ENCODE measurements at places on chromosomes 7 and 10.
A peak's percentile ranks its signal among the peaks of the same experiment; 100 is the strongest.

GRCh38 chr7:107788662-107789061 lies 14.4 kb downstream of the SLC26A3 start:
- DNase-seq: no peak

- DNase-seq: no peak
Measured at GRCh38 chr10:35388197-35388596, 51.9 kb downstream of the CCNY start.

DNA sequence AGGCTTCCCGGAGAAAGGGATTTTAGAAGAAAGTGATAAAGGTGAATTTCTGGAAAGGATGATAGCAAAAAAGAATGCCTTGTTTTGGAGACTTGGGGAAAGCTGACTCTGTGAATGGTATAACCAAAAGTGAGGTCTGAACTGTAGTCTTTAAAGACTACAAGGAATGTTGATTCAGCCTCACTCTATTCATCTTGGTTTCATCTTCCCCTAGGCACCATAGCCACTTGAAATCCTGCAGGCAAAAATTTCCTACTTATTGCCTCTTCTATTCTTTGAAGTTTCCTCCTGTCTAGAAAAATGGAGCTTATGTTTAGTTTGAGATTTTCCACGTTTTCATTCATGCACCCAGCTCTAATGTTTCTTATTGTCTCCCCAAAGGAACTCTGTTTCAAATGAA lies 518.0 kb downstream of the AUTS2 start:
- DNase-seq: no peak

GRCh38 chr7:131186816-131187215 lies 140.9 kb upstream of the MKLN1 start:
- no peak for DNase-seq

GRCh38 chr7:8143151-8143874 lies 118.7 kb downstream of the ICA1 start:
- DNase-seq: no peak

DNA sequence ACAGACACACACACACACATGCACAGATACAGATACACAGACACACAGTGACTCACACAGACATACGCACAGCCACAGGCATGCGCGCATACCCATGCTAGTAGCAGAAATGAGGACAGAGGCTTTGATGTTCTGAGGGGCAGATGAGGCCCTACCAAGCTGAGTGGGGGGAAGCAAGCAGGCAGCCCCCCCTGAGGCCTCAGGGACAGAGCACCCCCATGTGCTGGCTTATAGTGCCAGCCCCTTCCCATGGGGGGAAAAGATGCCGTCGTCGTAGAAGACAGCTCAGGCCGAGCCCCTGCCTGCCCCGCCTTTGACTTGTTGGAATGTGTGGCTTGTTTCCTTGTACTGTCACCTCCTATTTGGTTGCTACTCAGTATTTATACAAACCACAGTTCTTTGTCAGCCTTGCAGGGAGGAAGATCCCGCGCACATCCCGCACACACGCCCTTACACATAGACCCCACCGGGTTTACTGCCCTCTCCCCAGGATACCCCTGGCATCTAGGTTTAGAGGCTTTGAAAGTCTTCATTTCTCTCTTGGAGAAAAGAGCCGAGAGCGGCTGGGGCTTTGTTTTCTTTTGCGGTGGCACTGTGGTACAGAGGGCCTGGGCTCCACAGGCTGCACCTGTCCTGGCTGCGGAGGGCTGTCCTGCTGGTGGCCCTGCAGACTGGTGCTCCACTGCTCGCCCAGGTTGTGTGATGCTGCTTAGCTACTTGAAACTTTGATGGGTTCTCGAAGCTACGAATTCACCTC lies 112.5 kb downstream of the DOCK1 start:
- DNase-seq: no peak

GRCh38 chr10:118586911-118587310 lies 8.5 kb downstream of the PRLHR start:
- DNase-seq: no peak

- no peak for DNase-seq
Measured at GRCh38 chr10:76405922-76406321, 974.5 kb downstream of the LRMDA start.

GRCh38 chr10:14736043-14736442 lies 38.7 kb downstream of the FAM107B start:
- no peak for DNase-seq

DNA sequence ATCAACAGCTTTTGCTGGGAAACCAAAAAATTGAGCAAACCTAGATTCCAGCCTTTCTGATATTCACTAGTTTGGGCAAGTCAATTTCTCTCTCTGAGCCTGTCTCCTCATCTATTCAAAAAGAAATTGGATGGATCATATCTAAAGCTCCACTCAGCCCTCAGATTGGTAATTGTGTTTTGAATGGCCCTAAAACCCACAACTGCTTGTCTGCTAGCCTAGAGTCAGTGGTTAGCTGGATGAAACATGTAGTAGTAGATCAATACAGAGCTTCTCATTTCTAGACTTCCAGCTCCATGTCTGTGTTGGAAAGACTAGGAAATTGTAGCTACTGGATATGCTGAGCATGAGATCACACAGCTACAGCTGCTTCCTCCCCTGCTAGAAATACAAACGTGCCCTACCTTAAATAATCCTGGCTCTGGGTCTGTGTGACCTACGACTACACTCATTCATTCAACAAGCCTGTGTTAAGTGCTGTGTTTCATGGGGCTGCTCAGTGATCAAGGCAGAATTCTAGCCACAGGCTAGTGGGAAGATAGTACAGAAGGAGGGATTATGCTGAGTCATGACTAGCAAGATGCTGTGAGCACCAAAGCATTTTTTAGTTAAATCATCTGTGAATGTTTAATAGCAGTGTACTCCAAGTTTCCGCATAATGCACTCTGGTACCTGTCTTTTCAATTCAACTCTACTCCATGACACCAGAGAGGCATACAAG lies 15.7 kb downstream of the DNTT start:
- DNase-seq: no peak

- DNase-seq: no peak
Measured at GRCh38 chr10:49270565-49270964, 28.4 kb upstream of the C10orf71 start.

DNA sequence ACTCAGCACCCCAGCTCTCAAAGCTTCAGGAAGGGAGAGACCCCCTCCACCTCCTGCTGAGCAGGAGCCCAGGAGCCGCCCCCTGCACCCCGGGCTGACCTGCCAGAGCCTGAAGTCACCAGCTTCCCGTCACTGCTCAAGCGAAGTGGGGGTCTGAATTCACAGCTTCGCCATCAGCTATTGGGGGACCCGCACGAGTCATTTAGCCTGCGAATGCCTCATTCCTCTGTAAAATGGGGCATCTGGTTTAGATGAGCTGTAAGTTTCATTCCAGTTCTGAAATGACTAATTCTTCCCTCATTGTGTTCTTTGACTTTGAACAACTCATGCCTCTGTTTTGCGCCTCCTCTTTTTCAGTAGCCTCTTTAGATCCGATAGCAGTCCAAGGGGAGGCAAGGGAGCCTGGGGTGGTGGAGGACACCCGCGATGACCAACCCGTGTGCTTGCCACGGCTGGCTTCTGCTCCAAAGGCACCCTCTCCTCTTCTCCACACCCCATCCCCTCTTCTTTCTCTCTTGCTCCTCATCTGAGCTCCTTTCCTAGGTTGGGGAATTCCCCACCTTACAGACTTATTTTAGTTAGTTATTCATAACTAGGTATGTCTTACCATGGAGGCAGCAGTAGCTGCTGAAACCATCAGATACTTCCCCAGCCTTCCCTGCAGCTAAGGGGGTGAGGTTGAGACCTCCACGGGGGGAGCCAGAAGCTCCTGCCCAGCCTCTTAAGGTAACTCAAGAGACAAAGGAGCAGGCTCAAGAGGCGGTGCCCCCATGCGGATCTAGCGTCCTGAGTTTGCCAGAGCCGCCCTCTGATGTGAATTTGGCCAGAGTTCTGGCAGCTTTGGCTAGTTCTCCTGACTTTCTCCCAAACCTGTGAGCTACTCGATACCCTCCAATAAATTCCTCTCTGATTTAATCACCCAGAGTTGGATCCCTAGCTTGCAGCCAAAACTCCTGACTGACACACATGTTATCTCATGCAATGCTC lies 47.7 kb downstream of the RBM17 start:
- no peak for DNase-seq

- no peak for DNase-seq
Measured at GRCh38 chr10:28411648-28412047, 108.8 kb upstream of the MPP7 start.

- no peak for DNase-seq
Measured at GRCh38 chr7:43572516-43573049, 10.3 kb upstream of the STK17A start.

- no peak for DNase-seq
Measured at GRCh38 chr10:28001353-28001752, 2.5 kb upstream of the ODAD2 start.

- no peak for DNase-seq
Measured at GRCh38 chr10:50362547-50363125, 111.3 kb upstream of the ASAH2 start.

GRCh38 chr7:122082670-122083069 lies 61.4 kb downstream of the AASS start:
- no peak for DNase-seq

- peak; percentile 95 for DNase-seq
Measured at GRCh38 chr7:93226310-93226709, at the start of gene HEPACAM2. TSS of gene HEPACAM2 (minus strand) at chr7:93226469.
